CD8-positive, alpha-beta memory T cell (primary cell): ENCODE measurements at places on chromosomes 6 and 20.

DNA sequence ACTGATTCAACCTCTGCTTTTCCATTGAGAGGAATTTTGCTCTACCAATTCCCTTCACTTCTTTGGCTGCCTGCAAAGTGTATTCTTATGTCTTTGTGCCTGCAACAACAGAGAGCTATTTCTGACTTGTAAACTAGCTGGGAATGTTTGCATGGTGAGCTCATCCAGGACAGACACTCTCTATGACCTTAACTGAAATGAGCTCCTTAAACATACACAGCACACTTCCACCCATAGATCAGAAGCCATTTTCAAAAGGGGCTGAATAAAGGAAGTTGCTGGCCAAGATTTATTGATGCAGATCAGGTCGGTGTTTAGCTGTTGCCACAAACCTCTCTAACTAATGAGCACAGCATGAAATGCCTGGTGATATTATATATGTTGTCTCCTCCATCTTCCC is 377.7 kb downstream of the BTBD9 start:
- DNase-seq = no peak

- no peak for DNase-seq
These were observed 26.5 kb upstream of the BTBD3 start for GRCh38 chr20:11891077-11891775.

DNA sequence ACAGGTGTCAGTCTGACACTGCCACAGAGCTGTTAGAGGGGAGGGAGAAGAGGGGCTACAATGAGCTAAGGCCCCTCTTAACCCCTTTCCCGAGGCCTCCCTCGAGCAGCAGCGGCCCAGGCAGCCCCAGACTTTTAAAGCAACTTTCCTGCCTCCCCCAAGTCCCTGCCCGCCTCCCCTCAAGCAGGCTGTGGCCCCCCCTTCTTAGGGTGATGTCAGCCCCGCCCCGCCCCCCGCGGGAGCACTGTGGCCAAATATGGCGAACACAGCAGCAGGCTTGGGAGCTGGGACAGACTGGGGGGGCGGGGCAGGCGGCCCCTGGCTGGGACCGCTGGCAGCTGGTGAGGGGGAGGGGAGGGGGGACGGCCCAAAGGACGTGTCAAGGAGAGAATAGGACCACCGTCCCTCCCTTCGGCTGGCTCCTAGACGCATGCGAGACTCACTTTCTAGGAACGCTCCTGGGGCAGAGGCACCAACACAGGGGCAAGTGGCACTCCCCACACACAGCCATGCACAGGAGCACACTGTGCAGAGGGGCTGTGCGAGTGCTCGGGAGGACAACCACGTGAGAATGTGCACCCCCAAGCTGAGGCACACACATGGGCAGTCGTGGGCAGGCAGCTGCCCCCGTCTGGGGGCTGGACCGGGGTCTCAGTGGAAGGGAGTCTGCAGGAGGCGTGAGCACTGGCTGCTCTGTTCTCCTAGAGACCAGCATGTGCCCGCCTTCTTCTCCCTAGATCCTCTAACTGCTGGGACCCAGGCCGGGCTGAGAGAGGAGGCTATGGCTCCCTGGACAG is 6.7 kb downstream of the TEAD3 start:
- peak; percentile 44 for DNase-seq

GRCh38 chr6:7050872-7051779 is 56.6 kb upstream of the RREB1 start:
- peak; percentile 54 for DNase-seq

DNA sequence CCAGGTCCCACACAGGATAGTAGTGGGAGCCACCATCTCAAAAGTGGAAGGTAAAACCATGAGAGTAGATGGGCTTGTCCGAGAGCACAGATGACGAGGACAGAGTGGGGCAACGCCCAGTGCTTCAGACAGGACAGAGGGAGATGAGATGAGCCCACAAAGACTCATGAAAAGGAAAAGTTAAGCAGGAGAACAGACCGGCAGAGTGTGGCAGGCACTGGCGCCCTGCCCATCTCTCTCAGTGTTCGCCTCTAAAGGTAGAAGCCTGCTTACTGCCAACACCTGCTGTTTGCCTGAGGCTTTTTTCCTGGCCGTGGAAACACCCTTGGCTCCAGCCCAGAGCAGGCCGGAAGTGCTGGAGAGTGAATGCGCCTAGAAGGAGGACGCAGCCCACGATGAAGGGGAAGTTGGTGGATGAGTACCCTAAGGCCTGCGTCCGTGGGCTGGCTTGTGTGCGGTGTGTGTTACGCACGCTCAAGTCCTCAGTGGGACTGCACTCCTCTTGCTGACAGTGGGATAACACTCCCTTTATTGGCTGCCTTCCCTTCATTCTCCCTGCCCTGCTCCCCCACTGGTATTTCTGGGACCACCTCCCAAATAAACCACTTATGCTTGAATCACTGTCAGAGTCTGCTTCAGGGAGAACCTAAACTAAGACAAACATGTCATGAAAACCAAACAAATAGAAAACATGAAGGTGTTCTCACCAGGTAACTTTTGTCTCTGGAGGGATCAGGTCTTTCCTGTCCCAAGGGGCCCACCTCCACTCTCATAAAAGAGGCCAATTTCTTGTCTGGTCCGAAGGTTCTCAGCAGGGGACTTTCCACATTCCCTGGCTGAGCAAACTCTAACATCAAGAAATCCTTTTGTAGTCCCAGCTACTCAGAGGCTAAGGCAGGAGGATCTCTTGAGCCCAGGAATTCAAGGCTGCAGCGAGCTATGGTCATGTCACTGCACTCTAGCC is 9.1 kb upstream of the FOXP4 start:
- no peak for DNase-seq

DNA sequence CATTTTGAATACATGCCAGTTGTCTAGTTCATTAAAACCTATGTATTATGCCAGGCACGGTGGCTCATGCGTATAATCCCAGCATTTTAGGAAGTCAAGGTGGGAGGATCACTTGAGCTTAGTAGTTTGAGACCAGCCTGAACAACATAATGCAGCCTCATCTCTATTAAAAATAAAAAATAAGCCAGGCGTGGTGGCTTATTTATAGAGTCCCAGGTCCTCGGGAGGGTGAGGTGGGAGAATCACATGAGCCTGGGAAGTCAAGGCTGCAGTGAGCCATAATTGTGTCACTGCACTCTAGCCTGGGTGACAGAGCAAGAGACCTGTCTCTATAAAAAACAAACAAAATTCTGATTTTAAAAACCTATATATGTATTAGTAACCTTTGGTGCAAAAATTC is 27.5 kb downstream of the ORC3 start:
- no peak for DNase-seq

GRCh38 chr6:34961574-34961973 is 72.5 kb downstream of the ANKS1A start:
- no peak for DNase-seq

DNA sequence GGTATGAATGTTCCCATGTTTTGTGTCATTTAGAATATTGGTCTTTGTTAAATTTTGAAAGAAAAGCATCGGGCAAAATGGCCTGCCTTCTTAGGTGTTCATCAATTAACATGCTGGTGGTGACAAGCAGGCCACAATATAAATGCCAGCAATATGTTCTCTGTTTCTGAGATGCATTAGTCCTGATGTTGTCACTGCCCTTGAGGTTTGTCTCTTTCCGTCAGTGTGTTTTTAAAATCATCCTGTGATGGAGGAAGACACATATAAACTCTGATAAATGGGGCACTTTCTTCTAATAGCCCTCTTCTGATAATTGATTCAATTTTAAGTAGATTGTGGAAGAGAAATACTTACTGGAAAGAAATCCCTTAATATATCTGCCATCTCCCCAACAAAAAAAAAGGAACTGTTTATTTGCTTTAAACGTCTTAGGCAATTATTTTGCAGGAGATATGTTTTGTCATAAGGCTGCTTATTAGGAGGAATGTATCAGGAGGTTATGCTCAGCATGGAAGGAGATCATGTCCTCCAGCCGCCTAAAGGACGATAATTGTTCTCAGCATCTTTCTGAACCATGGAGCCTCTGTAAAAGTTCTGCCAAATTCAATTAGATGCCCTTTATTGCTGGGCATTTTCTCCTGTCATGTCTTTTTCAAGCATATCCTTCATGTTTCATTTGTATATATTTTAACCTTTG is 134.1 kb downstream of the COL9A1 start:
- no peak for DNase-seq

GRCh38 chr6:31041372-31041974 is 31.2 kb downstream of the MUC22 start:
- no peak for DNase-seq

DNA sequence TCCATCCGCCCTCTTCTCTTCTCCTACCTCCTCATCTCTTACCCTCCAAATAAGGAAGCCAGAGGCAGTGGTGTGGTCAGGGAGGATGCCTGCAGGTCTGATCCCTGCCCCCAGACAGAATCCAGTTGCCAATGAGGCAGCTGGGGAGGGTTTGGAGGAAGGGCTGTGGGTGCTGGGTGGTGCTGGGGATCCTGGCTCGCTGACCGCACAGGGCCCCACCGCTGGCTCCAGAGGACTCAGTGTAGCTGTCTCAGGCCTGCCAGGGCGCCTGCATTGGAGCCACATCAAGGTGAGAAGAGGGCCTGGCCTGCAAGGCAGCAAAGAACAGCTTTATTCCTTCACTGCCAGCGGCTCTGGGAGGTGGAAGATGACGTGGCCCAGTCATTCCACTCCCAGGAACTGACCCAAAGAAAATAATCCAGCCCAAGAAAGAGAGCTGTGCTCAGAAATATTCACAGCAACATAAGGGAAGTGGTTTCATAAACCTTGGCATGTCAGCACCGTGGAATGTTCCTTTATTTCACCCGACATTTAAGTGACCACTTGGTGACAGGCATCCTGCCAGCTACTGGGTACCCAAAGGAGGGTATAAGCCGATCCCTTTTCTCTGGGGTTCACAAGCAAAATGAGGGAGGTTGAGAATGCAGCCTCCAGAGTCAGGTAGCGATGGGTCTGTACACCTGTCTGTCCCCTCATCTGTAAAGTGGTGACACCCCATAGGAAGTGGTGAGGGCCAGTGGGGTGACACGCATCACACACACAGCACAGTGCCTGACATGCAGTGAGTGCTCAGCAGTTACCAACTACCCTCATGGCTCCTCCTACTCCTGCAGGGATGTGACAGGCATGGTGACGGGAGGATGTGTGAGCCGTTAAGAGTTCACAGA is 125.1 kb downstream of the SNX5 start:
- peak; percentile 52 for DNase-seq

DNA sequence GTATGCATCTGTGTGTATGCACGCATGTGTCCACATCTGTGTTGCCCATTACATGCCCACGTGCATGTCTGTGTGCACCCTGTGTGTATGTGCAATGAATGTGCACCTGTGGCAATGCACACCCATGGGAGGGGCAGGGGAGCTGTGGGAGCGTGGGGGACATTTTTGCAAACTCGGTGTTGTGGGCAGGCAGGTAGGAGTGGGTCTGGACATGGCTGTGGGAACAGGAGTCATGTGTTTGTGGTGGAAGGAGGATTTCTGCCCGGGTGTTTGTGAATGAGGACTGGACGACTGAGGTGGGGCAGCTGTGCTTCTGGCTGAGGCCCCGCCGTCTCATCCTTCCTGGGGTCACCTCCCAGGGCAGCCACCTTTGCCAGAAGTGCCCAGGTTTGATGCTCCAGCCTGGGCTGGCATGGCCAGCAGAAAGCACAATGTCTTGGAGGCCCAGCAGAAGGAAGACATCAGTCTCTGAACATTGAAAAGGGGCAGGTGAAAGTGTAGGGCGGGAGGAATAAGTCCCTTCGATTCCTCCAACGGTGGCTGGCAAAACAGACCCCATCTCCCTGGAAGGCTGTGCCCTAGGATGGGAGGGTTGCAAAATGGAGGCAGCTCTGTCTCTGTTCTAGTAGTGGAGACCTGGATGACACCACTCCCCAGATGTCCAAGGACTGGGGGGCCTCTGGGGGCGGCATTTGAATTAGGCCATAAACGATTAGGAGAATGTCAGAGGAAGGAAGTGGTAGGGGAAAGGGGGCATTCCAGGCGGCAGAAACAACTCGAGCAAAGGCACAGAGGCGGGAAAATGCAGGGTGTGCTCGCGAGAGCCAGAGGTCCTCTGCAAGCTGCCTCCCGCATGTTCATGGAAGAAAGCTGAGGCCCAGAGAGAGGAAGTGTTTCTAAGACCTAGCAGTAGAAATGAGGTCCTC is 19.1 kb upstream of the ARMC12 start:
- no peak for DNase-seq

- DNase-seq = no peak
These were observed 124.1 kb downstream of the PHF3 start for GRCh38 chr6:63759605-63760105.

DNA sequence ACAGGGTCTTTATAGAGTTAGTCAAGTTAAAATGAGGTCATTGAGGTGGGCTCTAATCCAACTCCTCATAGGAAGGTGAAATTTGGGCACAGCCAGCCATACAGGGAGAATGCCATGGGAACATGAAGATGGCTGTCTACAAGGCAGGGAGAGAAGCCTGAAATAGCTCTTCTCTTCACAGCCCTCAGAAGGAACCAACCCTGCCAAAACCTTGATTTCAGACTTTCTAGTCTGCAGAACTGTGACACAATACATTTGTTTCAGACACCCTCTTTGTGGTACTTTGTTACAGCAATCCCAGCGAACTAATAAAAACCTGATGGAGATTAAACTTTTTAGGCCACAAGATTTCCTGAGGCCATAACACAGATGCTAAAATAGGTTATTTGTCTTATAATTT is 43.1 kb upstream of the HECA start:
- no peak for DNase-seq

- DNase-seq = no peak
These were observed 14.3 kb upstream of the CMTR1 start for GRCh38 chr6:37418722-37419121.

- no peak for DNase-seq
These were observed 86.2 kb downstream of the CFAP61 start for GRCh38 chr20:20138301-20139064.

- DNase-seq = no peak
These were observed 204.5 kb downstream of the HIVEP2 start for GRCh38 chr6:142740449-142740848.

- DNase-seq = no peak
These were observed 324.8 kb downstream of the SMOC2 start for GRCh38 chr6:168765752-168766151.

GRCh38 chr6:126947070-126947469 is 171.4 kb upstream of the RSPO3 start:
- no peak for DNase-seq

GRCh38 chr6:87879132-87879861 is 168.3 kb upstream of the SPACA1 start:
- DNase-seq = no peak

- DNase-seq = no peak
These were observed 132.8 kb upstream of the TNFAIP3 start for GRCh38 chr6:137734005-137734874.

DNA sequence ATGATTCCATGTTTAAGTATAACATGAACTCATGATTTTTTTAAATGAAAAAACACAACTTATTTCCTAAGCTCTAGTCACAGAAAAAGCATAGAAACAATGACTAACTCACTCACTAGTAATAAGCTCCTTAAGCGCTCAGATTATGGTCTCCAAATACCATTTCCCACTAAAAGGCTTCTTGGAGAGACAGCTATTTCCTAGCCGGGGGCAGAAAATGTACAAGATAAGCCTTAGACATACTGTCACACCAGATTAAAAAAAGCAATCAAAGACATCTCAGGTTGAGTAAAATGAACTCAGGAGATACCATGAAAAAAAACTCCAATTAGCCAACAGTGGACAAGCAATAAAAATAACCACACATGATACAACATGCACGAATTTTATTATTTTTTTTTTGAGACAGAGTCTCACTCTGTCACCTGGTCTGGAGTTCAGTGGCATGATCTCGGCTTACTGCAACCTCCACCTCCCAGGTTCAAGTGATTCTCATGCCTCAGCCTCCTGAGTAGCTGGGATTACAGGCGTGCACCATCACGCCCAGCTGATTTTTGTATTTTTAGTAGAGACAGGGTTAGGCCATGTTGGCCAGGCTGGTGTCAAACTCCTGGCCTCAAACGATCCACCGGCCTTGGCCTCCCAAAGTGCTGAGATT is 14.9 kb downstream of the SRPK1 start:
- no peak for DNase-seq
